Sigmoid colon (tissue), 7 donors: ENCODE measurements at places on chromosomes 2 and 18. TPM values are rescaled to one million over a fixed set of nuclear protein-coding genes. Genes with fewer than 3 reads are reported as not detected.
A peak's percentile ranks its signal among the peaks of the same experiment; 100 is the strongest.

DNA sequence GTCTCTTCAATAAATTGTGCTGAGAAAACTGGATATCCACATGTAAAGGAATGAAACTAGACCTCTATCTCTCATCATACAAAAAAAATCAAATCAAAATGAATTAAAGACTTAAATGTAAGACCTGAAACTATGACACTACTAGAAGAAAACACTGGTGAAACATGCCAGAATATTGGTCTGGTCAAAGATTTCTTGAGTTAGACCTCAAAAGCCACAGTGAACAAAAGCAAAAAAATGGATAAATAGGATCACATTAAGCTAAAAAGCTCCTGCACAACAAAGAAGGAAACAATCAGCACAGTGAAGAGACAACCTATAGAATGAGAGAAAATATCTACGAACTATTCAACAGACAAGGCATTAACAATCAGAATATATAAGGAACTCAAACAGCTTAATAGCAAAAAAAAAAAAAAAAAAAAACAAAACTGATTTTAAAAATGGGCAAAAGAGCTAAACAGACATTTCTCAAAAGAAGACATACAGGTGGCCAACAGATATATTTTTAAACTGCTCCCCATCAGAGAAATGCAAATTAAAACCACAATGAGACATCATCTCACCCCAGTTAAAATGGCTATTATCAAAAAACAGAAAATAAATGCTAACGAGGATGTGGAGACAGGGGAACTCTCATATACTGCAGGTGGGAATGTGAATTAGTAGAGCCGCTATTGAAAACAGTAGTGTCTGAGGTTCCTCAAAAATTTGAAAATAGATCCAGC, 66.3 kb downstream of the NCKAP1 start:
- H3K27me3 ChIP-seq: no peaks in the 10 kb centered on the region
- H3K27ac ChIP-seq: no peak overlapping the region
- DNase-seq: no peak
- H3K4me3 ChIP-seq: no peak overlapping the region
- H3K36me3 ChIP-seq: peaks cover 7% of the 10 kb centered on the region

- H3K27ac ChIP-seq: no peak overlapping the region
- H3K4me3 ChIP-seq: no peak overlapping the region
- DNase-seq: no peak
- no peaks in the 10 kb centered on the region for H3K4me1 ChIP-seq
Observed at GRCh38 chr2:523698-524270, 153.4 kb downstream of the TMEM18 start.

GRCh38 chr18:24485681-24486080, 25.2 kb downstream of the HRH4 start:
- H3K4me1 ChIP-seq: no peaks in the 10 kb centered on the region
- H3K36me3 ChIP-seq: no peaks in the 10 kb centered on the region
- no peak for DNase-seq
- H3K4me3 ChIP-seq: no peak overlapping the region
- no peak overlapping the region for H3K27ac ChIP-seq

DNA sequence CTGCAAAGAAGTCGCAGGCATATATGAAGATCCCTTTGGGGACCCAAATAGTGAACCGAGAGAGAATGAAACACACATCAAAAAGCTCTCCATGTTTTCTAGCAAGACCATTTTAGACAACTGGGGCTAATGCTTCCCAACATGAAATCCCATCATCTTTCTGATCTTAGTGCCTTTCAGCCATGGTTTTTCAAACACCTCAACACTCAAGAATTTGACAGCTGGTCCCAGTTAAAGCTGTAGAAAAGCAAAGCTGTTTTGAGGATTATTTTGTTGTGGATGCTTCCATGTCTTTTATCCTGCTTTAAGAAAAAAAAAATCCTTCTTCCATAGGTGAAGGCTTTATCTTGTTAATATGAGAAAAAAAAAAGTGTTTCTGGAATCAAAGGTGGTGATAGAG, 259.1 kb downstream of the STK39 start:
- no peak for DNase-seq
- no peak overlapping the region for H3K27ac ChIP-seq
- no peaks in the 10 kb centered on the region for H3K36me3 ChIP-seq
- peaks cover 11% of the 10 kb centered on the region for H3K4me1 ChIP-seq
- H3K4me3 ChIP-seq: no peak overlapping the region

DNA sequence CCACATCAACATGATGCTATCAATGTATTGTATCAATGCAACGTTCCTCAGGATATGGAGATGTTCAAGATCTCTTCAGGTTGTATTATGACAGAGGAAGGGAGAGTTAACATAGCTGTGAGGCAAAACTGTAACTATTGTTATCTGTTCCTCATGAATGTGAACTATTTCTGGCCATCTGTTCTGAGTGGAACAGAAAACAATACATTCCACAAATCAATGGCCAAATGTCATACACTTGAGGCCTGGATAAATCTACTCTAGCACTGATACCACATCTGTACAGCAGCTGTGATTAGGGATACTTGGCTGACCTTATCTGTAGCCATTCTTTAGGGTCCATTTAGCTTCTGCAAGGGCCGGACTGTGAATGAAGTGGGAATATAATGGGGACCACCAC, 447.9 kb downstream of the IRS1 start:
- H3K4me1 ChIP-seq: no peaks in the 10 kb centered on the region
- H3K36me3 ChIP-seq: no peaks in the 10 kb centered on the region
- H3K27ac ChIP-seq: no peak overlapping the region
- no peaks in the 10 kb centered on the region for H3K27me3 ChIP-seq
- no peak for DNase-seq
- H3K4me3 ChIP-seq: no peak overlapping the region

DNA sequence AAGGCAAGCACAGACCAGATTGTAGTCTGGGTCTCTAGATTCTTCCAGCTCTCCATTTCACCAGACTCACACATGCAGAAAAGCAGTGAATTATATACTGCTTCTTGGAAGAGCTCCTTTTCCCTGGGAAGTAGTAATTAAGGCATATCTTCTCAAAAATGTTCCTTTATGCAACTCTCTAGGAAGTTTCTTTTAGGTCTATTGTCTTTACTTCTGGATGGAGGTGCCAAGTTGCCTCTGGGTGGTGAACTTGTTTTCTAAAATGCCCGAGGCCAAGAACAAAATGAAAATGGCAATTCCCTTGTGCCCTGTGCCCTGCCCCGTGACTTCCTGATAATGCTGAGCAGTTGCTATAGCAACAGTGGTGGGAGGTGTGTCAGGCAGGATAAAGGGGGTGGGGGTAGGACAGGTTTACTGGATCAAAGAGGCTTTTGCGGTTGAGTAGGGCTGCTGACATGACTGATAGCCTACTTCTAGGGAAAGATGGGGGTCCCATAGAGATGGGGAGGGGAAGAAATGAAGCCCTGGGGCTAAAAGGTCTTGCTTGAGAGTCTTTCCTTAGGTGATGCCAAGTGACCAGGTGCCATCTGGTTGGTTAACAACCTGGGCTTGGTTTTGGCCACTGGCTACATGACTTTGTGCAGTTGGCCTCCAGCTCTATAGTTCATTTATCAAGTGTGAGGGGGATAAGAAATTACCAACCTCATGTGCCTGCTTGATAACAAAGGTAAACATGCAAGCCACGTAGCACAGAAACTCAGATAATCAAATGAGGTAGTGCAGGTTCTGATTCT, 11.8 kb downstream of the IGFBP2 start:
- no peaks in the 10 kb centered on the region for H3K36me3 ChIP-seq
- no peaks in the 10 kb centered on the region for H3K27me3 ChIP-seq
- H3K4me1 ChIP-seq: peaks cover 9% of the 10 kb centered on the region
- no peak for DNase-seq
- H3K4me3 ChIP-seq: no peak overlapping the region
- H3K27ac ChIP-seq: no peak overlapping the region

- DNase-seq: no peak
- no peaks in the 10 kb centered on the region for H3K27me3 ChIP-seq
- H3K27ac ChIP-seq: no peak overlapping the region
- H3K4me1 ChIP-seq: peaks cover 25% of the 10 kb centered on the region
Observed at GRCh38 chr2:60465736-60466135, 87.7 kb downstream of the BCL11A start.

- DNase-seq: no peak
- H3K27ac ChIP-seq: no peak overlapping the region
- no peaks in the 10 kb centered on the region for H3K4me1 ChIP-seq
- H3K4me3 ChIP-seq: no peak overlapping the region
Observed at GRCh38 chr2:62362561-62362960, 143.4 kb downstream of the TMEM17 start.

GRCh38 chr2:16671760-16672159, 6.1 kb upstream of the CYRIA start:
- no peak overlapping the region for H3K27ac ChIP-seq
- no peaks in the 10 kb centered on the region for H3K27me3 ChIP-seq
- no peaks in the 10 kb centered on the region for H3K36me3 ChIP-seq
- H3K4me1 ChIP-seq: no peaks in the 10 kb centered on the region
- DNase-seq: no peak

GRCh38 chr2:99640635-99641151, 150.9 kb upstream of the REV1 start:
- H3K4me1 ChIP-seq: no peaks in the 10 kb centered on the region
- no peak overlapping the region for H3K4me3 ChIP-seq
- no peaks in the 10 kb centered on the region for H3K27me3 ChIP-seq
- H3K36me3 ChIP-seq: no peaks in the 10 kb centered on the region
- no peak overlapping the region for H3K27ac ChIP-seq
- no peak for DNase-seq

DNA sequence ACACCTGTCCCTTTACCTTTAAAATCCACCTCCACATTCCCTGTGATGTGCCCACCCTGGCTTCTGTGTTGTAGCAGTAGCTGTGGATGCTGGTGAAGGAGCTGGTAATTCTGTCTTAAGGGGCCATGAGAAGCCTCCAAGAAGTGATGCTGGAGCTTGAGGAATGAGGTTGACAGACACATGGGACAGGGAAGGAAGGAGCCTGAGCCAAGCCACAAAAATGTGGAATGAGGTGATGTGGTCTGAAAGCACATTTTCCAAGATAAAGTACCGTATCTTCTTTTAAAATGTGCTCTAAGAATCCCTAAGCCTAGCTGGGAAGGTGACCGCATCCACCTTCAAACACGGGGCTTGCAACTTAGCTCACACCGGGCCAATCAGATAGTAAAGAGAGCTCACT, 31.2 kb downstream of the VWA3B start:
- peaks cover 7% of the 10 kb centered on the region for H3K4me1 ChIP-seq
- no peak for DNase-seq
- H3K27me3 ChIP-seq: no peaks in the 10 kb centered on the region
- H3K4me3 ChIP-seq: no peak overlapping the region
- no peak overlapping the region for H3K27ac ChIP-seq

GRCh38 chr2:206275312-206276055, 1.0 kb downstream of the ZDBF2 start:
- no peaks in the 10 kb centered on the region for H3K36me3 ChIP-seq
- peak overlapping the region; percentile 80 for H3K27ac ChIP-seq
- peaks cover 13% of the 10 kb centered on the region for H3K27me3 ChIP-seq
- H3K4me1 ChIP-seq: peaks cover 17% of the 10 kb centered on the region
- no peak for DNase-seq

GRCh38 chr18:28399781-28400362, 222.9 kb upstream of the CDH2 start:
- DNase-seq: no peak
- no peaks in the 10 kb centered on the region for H3K27me3 ChIP-seq
- no peak overlapping the region for H3K4me3 ChIP-seq
- H3K4me1 ChIP-seq: no peaks in the 10 kb centered on the region
- H3K36me3 ChIP-seq: no peaks in the 10 kb centered on the region
- H3K27ac ChIP-seq: no peak overlapping the region

- peaks cover 34% of the 10 kb centered on the region for H3K4me1 ChIP-seq
- H3K4me3 ChIP-seq: no peak overlapping the region
- no peak overlapping the region for H3K27ac ChIP-seq
- no peak for DNase-seq
- no peaks in the 10 kb centered on the region for H3K27me3 ChIP-seq
Observed at GRCh38 chr2:219916281-219916680, 288.9 kb downstream of the SLC4A3 start.

DNA sequence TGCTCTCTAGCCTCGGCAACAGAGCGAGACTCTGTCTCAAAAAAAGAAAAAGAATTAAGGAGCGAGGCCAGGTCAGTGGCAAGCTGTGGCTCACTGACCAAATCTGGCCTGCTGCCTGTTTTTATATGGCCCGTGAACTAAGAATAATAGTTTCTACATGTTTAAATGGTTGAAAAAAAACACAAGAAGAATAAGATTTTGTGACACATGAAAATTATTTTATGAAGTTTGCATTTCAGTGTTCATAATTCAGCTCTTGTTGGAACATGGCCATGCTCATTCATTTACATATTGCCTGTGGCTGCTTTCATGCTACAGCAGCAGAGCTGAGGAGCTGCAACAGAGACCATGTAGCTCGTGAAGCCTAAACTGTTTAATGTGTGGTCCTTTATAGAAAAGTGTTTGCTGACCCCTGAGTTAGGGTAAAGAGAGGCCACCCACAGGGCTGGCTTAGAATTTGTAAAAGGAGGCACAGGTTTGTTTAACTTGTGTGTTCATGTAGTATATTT, 59.5 kb downstream of the MFSD6 start:
- no peaks in the 10 kb centered on the region for H3K36me3 ChIP-seq
- peak overlapping the region; percentile 80 for H3K27ac ChIP-seq
- H3K4me1 ChIP-seq: no peaks in the 10 kb centered on the region
- no peak for DNase-seq
- H3K4me3 ChIP-seq: no peak overlapping the region

- no peak overlapping the region for H3K4me3 ChIP-seq
- H3K4me1 ChIP-seq: no peaks in the 10 kb centered on the region
- DNase-seq: no peak
- H3K36me3 ChIP-seq: no peaks in the 10 kb centered on the region
- no peaks in the 10 kb centered on the region for H3K27me3 ChIP-seq
- H3K27ac ChIP-seq: no peak overlapping the region
Observed at GRCh38 chr2:185219981-185220380, 518.6 kb upstream of the FSIP2 start.

- H3K27me3 ChIP-seq: no peaks in the 10 kb centered on the region
- no peaks in the 10 kb centered on the region for H3K4me1 ChIP-seq
- no peak overlapping the region for H3K4me3 ChIP-seq
Observed at GRCh38 chr2:234102112-234102511, 51.6 kb downstream of the SPP2 start.

- DNase-seq: peak; percentile 46
- no peak overlapping the region for H3K4me3 ChIP-seq
- H3K27me3 ChIP-seq: no peaks in the 10 kb centered on the region
Observed at GRCh38 chr2:111698089-111698488, 185.9 kb downstream of the ANAPC1 start.

DNA sequence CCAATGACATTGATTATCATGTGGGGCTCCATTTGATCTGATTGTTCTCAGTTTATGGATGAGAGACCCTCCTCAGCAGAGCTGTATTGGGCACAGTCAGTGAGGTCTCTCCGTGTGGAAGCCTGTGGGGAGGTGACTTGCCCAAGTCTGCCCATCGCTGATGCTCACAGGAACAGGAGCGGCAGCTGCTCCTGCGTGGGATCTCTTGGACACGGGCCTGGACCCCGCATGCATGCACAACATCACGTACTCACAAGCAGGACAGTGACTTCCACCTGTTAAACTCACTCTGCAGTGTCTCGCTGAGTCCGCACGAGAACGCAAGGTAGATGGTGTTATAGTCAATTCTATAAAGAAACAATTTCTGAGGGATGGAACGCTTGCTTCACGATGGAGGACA, 55.0 kb downstream of the KCNF1 start:
- no peak for DNase-seq
- H3K36me3 ChIP-seq: no peaks in the 10 kb centered on the region
- H3K27ac ChIP-seq: no peak overlapping the region
- H3K27me3 ChIP-seq: no peaks in the 10 kb centered on the region
- H3K4me3 ChIP-seq: no peak overlapping the region
- H3K4me1 ChIP-seq: peaks cover 15% of the 10 kb centered on the region

TUBA4B gene
- not detected for total RNA-seq

POTEJ gene
- not detected for total RNA-seq

RGPD3 gene
- total RNA-seq: 2.2 TPM

LHCGR gene
- total RNA-seq: not detected

PXDN gene
- 58.1 TPM for total RNA-seq

UGT1A4 gene
- total RNA-seq: not detected

OXER1 gene
- 2.6 TPM for total RNA-seq
